ENCODE measurements at places on chromosomes 4 and X. TPM values are rescaled to one million over a fixed set of nuclear protein-coding genes. Genes with fewer than 3 reads are reported as not detected.

The NEXMIF gene
- under 0.01 TPM for total RNA-seq

The SFRP2 gene
- total RNA-seq: 1.8 TPM

The RGN gene
- 23.8 TPM for total RNA-seq

The GLOD5 gene
- not detected for total RNA-seq

The INTS6L gene
- 4.1 TPM for total RNA-seq

The GYPB gene
- total RNA-seq: not detected

The MAB21L2 gene
- total RNA-seq: not detected

The ANK2 gene
- total RNA-seq: 95.1 TPM

The PABPC1L2A gene
- not detected for total RNA-seq

The RAB9B gene
- total RNA-seq: 0.77 TPM

The BTC gene
- total RNA-seq: 3.1 TPM

The TCEAL1 gene
- 37.5 TPM for total RNA-seq

The XAGE1A gene
- total RNA-seq: not detected

The PPP2R2C gene
- total RNA-seq: under 0.01 TPM

The FGFBP2 gene
- total RNA-seq: not detected

The NXF3 gene
- total RNA-seq: not detected

The CENPVL2 gene
- not detected for total RNA-seq

The CYSLTR1 gene
- total RNA-seq: 0.50 TPM

The MAGEB17 gene
- not detected for total RNA-seq

The SHROOM2 gene
- total RNA-seq: under 0.01 TPM

The CDKL2 gene
- total RNA-seq: 2.3 TPM

The TMPRSS11A gene
- not detected for total RNA-seq

The CT45A5 gene
- not detected for total RNA-seq

The KLHL2 gene
- total RNA-seq: 26.1 TPM

The DDIT4L gene
- 6.4 TPM for total RNA-seq

The FABP2 gene
- not detected for total RNA-seq
